ENCODE measurements at places on chromosomes 16 and 17.

- peak; percentile 85 for DNase-seq
These were observed at the start of gene TMEM107 for GRCh38 chr17:8176197-8176940. TSS of gene TMEM107 (minus strand) at chr17:8176380. CDS start at chr17:8176286, 94 bp downstream.

GRCh38 chr17:46977348-46977747 is 1.7 kb downstream of the RPRML start:
- DNase-seq, result peak; percentile 58

GRCh38 chr17:52678211-52678610 is 519.7 kb upstream of the CA10 start:
- DNase-seq, result peak; percentile 88

DNA sequence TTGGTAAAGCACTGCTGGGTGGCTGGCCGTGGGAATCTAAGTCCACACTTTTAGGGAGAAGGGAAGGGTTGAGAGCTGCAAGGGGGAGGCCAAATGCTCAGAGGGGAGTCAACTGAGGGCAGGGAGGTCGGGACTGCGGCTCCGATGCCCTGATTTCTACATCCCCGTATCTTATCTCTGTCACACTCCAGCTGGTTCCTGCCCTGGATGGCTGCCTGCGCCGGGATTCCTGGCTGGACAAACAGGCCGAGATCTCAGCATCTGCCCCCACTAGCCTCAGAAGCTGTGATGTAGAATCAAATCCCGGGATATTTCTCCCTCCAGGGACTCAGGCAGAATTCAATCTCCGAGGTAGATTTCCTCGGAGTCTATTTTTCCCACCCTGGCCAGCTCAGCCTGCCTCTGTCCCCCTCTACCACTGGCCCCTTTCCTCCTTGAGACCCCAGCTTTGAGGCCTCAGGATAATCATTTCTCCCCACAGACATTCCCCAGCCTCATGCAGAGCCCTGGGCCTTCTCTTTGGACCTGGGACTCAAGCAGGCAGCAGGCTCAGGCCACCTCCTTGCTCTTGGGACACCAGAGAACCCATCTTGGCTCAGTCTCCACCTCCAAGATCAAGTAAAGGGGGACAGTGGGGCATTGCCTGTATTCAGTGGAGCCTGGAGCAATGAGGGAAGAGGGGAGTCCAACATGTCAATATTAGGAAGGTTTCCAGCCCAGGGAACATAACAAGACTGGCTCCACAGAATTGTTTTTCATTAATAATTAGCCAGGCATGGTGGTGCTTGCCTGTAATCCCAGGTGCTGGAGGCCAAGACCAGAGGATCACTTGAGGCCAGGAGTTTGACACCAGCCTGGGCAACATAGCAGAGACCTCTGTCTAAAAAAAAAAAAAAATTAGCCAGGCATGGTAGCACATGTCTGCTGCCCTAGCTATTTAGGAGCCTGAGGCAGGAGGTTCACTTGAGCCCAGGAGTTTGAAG is 1.8 kb downstream of the SHBG start:
- DNase-seq, result no peak

DNA sequence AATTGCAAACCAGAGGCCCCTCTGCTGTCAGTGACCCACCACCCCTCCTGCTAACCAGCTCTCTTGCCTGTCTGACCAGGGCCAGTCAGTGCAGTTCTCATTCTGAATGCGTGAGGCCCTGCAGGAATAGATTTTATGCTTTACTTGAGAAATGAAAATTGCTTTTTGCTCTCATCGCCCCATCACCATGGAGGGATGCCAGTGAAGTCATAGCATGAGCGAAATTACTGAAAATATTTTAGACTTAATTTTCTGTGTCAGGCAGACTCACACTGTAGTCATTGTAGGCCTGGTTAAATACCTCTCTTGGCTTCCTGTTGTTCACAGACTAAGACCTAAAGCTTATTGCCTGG is 490.5 kb upstream of the CDH5 start:
- DNase-seq, result no peak

All from kidney tubule cell (primary cell).